NCI-H1694 (cell line): ENCODE measurements at places on chromosomes 2 and 18.

GRCh38 chr2:113124984-113125855 lies 2.2 kb upstream of the IL1RN start:
- no peak for DNase-seq

- no peak for DNase-seq
These were observed 64.3 kb upstream of the CYP26B1 start for GRCh38 chr2:72211777-72212485.

DNA sequence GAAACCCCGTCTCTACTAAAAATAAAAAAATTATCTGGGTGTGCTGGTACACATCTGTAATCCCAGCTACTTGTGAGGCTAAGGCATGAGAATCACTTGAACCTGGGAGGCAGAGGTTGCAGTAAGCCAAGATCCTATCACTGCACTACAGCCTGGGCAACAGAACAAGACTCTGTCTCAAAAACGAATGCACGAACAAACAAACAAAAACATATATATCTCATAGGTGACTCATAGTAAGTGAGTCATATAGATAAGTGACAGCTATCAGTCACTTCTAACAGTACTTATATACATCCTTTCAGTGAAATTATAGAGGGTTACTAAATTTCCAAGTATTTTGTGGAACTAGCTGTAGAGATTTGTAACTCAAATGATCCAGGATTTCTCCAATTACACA lies 127.3 kb upstream of the FIGN start:
- no peak for DNase-seq

- no peak for DNase-seq
These were observed 100.2 kb downstream of the PTGR3 start for GRCh38 chr18:75108579-75109318.

GRCh38 chr2:230326453-230327417 lies at the start of gene SP140L:
SP140L (plus strand) TSS chr2:230327193; CDS start chr2:230327270, 77 bp downstream.
- DNase-seq = no peak

DNA sequence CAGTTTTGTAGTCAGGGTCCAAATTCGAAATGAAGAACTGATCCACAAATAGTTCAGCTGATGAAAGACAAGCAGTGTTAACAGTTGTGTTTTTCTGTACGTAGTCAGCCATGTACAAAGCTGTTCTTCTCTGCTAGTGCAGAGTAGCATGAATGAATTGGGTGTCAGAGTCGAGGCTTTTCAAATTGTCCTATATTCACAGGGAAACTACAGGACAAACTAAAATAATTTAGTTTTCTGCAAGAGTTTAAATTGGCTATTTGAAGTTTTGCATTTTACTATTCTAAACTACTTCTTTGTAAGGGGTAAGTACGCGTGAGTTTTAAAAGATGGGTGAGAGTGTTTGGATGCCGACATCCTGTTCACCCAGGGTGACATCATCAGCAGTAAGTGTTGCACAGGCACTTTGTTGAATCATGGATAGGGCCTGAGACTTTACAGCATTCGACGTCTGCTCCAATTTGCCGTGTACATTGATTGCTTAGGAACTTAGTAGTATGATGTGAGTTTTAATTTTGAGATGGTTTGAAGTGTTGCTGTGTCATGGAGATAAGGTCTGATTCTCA lies 147.2 kb upstream of the NFATC1 start:
- no peak for DNase-seq

DNA sequence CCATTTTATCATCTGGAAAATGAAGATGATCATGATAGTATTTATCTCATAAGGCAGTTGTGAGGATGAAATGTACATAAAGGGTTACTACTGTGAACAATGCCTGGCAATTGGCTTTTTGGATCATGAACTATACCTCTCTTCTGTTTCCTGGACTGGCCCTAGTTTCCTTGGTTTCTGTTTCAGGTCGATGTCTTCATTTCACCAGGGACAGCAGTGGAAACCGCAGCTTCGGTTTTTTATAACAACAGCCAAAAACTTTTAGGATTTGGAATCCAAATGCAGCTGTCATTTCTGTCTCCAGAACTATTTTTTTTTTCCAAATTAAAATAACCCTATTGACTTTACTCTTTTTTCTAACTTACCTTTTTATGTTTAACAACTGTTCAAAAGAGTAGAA lies 425.1 kb downstream of the RND3 start:
- no peak for DNase-seq
